ENCODE measurements at places on chromosomes 5 and 9.

DNA sequence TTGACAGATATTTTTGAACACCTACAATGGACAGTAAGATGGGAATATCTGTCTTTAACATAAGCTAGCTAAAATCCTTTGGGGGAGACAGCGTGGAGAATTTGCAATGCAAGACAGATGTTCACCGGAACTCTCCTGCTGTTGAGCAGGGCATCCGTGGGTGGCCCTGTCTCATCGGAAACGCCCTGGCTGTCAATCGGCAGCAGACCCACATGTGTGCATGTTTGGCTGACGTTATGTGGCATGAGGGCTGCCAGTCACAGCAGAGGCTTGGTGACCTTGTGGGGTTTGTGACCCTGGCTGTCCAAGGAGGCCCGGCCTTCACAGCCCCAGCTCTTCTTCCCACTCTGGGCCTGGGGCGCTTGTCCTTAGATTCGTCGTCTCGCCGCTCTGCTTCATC, 129.7 kb upstream of the OTULINL start:
- DNase-seq, result no peak

DNA sequence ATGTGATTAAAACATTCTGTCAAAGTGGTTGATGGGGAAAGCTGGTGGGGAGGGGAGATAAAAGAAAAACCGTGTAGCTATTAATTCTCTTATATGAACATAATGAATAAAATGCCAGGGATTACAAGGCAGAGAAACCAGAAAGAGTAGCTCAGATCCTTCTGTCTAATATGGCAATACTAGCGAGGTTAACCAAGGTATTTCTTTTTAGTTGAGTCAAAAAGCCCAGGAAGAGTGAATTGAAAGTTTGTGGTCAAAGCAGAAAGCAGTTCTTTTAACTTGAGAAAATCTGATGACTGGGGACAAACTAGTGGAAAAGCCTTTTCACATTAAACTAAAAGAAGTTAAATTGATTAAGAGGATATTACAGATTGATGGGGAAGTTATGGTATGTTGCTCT, 76.0 kb downstream of the ERBIN start:
- DNase-seq, result no peak

DNA sequence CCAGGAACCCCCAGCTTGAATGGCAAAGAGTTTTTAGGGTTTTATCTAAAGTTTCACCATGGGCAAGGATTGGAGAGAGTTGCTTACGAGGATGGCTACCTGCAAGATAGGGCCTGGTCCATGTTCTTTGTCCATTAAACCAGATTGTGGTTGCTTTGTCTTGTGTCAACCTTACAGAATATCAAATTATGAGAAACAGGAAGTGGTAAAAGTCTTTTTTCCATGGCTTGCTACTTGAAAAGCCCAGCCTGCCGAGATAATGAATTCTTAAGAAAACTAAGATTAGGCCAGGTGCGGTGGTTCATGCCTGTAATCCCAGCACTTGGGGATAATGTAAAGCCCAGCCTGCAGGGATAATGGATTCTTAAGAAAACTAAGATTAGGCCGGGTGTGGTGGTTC, 24.4 kb downstream of the ZNF474 start:
- no peak for DNase-seq

DNA sequence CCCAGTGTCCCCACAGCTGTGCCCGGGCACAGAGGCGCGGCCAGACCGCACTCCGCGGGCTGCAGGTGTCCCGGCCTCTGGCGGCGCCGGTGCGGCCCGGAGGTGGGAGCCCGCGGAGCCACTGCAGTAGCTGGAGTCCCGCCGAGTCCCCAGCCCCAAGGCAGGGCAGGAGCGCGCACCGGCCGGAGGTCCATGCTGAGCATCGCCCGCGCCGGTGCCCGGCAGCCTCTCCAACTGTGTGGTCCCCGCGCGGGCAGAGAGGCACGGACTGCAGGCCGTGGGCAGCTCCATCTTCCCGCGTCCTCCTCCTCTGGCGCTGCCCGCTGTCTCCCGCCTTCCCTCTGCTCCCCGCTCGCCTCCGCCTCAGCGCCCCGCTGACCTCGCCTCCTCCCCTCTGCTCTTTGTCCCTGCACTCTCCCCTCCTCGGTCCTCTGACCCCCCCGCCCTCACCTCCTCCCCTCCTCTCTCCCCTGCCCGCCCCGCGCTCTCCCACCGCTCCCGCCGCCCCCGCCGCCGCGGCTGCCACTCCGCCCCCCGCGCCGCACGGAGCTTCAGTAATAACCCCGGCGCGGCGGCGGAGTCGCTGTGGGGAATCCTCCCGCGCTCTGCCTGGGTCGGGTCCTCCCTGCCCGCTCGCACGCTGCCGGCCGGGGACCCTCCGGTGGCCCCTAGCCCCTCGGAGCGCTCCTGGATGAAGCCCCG, at the start of gene ADAMTS16:
ADAMTS16 (plus strand) TSS at position 554 of the 702 bp plus-strand sequence; CDS start at position 692, 138 bp downstream.
- no peak for DNase-seq

- peak; percentile 93 for DNase-seq
Measured at GRCh38 chr5:135398855-135399793, at the start of gene MACROH2A1. TSS of gene MACROH2A1 (minus strand) at chr5:135399231. CDS start at chr5:135389093, 10,138 bp downstream.

DNA sequence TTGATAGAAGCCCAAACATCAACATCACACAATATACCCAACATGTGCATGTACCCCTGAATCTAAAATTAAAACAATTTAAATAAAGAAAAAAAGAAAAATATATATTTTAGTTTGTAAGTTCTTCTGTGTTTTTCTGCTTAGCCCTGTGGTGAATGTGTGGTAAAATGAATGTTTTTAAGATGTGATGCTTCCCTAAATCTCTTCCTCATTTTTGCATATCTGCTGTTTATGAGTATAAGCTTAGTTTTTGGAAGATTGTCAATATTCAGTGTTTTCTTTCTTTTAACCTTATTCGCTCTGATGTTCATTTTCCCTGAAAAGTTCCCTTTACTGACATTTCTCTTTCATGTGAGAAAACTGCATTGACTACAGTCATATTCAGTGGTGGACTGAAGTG, 44.4 kb upstream of the DAB2 start:
- DNase-seq, result no peak
